ENCODE measurements at places on chromosomes 1 and 21. TPM values are rescaled to one million over a fixed set of nuclear protein-coding genes. Genes with fewer than 3 reads are reported as not detected.

SMCP gene
- total RNA-seq, result not detected

DNA sequence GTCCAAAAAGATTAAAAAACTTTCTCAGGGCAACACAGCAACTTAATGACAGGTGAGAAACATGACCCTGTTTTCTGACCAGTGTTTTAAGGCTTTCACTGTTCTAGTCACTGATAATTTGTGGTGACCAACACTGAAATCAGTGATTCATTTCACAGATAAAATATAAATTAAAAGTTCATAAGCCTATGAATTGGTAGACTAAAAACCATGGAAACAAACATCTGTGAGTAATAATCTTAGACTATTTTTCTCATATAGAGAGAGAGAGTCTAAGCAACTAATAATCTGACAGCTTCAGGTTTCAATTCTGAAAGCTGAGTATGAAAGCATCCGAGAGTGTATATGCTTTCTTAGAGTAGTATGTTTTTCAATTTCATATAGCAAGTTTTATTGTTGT, 536.9 kb downstream of the ADGRL2 start:
- H3K27ac ChIP-seq, result no peak overlapping the region
- H3K27me3 ChIP-seq, result no peaks in the 10 kb centered on the region
- no peak for DNase-seq
- no peak overlapping the region for H3K4me3 ChIP-seq
- no peaks in the 10 kb centered on the region for H3K4me1 ChIP-seq

GRCh38 chr1:37596182-37596667, 488 bp upstream of the GNL2 start:
- H3K4me1 ChIP-seq, result peaks cover 44% of the 10 kb centered on the region
- peaks cover 4% of the 10 kb centered on the region for H3K27me3 ChIP-seq
- H3K4me3 ChIP-seq, result peak overlapping the region; percentile 99
- peak overlapping the region; percentile 99 for H3K27ac ChIP-seq
- DNase-seq, result no peak

- H3K36me3 ChIP-seq, result no peaks in the 10 kb centered on the region
- H3K4me3 ChIP-seq, result no peak overlapping the region
- no peak for DNase-seq
- peaks cover 36% of the 10 kb centered on the region for H3K4me1 ChIP-seq
- peak overlapping the region; percentile 82 for H3K27ac ChIP-seq
These were observed 6.2 kb downstream of the ARHGEF16 start for GRCh38 chr1:3460672-3461131.

CFAP74 gene
- total RNA-seq, result 0.18 TPM

RASSF5 gene
- total RNA-seq, result 6.8 TPM

DIO1 gene
- total RNA-seq, result not detected

- peak overlapping the region; percentile 27 for H3K4me3 ChIP-seq
- H3K27me3 ChIP-seq, result no peaks in the 10 kb centered on the region
- H3K4me1 ChIP-seq, result peaks cover 91% of the 10 kb centered on the region
- peaks cover 21% of the 10 kb centered on the region for H3K36me3 ChIP-seq
- H3K27ac ChIP-seq, result peak overlapping the region; percentile 100
- no peak for DNase-seq
These were observed 43.6 kb downstream of the PBX1 start for GRCh38 chr1:164602480-164603093.

GRCh38 chr1:185795181-185795580, 61.0 kb downstream of the HMCN1 start:
- no peak for DNase-seq
- H3K4me1 ChIP-seq, result peaks cover 8% of the 10 kb centered on the region
- peaks cover 5% of the 10 kb centered on the region for H3K27me3 ChIP-seq

NDUFS2 gene
- 70.1 TPM for total RNA-seq

- no peak overlapping the region for H3K27ac ChIP-seq
- DNase-seq, result no peak
- H3K36me3 ChIP-seq, result peaks cover 9% of the 10 kb centered on the region
- H3K4me3 ChIP-seq, result no peak overlapping the region
- no peaks in the 10 kb centered on the region for H3K27me3 ChIP-seq
These were observed 4.7 kb downstream of the CAP1 start for GRCh38 chr1:40045182-40045581.

DNA sequence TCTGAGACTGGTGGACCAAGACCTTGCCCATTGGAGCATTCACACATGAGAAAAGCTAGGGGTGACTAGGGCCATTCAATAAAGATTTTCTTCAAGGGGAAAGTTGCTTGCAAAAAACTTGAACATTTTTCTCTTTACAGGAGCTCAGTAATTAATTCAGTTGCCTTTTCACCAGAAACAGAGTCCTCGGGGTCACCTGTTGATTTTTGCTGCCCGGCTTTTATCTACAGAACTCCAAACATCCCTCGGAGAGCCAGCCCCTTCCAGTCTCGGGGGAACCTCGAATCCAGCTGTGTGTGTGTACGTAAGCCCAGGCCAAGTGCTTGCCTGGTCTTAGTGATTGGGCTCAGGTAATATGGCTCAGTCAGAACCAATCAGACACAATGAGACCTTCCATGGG, 47.5 kb downstream of the PCNX2 start:
- DNase-seq, result no peak
- peaks cover 22% of the 10 kb centered on the region for H3K36me3 ChIP-seq
- peaks cover 5% of the 10 kb centered on the region for H3K4me1 ChIP-seq
- H3K27me3 ChIP-seq, result no peaks in the 10 kb centered on the region
- no peak overlapping the region for H3K4me3 ChIP-seq

DNA sequence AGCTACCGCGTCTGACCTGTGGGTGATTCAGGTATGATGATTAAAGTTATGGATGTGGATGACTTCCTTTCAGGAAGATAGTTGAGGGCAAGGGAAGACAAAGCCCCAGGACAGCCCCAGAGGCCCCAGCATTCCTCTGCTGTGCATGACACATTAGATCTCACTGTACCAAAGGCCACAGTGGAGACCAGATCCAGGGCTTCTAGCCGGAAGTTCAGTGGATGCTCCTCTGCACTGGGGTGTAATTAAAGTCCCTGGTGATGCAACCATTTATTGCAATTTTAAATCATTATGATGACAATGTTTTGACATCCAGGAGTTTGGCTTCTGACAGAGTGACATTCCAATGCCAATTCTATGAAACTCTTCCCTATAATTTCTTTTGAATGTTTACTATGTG, 5.0 kb downstream of the C4BPA start:
- H3K36me3 ChIP-seq, result no peaks in the 10 kb centered on the region
- H3K4me3 ChIP-seq, result no peak overlapping the region
- DNase-seq, result no peak
- peaks cover 33% of the 10 kb centered on the region for H3K4me1 ChIP-seq

DNA sequence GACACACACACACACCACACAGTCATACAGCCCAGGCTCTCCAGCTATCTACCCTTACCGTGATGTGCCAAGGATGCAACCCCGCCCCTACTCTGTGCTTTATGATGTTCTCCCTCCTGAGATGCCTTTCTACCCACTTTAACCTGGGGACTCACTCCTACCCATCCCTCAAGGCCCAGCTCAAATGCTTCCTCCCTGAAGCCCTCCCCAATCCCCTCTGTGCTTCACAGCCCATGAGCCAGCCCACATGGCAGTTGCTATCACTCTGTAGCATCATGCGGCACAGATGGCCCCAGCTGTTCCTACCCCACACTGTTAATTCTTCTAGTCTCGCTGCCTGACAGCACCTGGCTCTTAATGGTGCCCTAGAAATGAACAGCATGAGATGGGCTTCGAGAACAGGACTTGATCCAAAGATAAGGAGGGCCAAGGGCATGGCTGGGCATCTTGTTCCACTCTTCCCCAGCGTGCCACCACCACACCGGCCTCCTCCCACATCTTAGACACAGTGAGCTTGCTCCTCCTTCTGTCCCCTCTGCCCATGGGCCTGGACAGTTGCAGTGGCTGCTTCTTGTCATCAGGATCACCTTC, 109.8 kb downstream of the GLIS1 start:
- peaks cover 9% of the 10 kb centered on the region for H3K27me3 ChIP-seq
- no peaks in the 10 kb centered on the region for H3K36me3 ChIP-seq
- peak; percentile 29 for DNase-seq
- peaks cover 4% of the 10 kb centered on the region for H3K4me1 ChIP-seq
- no peak overlapping the region for H3K27ac ChIP-seq
- no peak overlapping the region for H3K4me3 ChIP-seq

HEYL gene
- total RNA-seq, result 5.6 TPM

CNR2 gene
- not detected for total RNA-seq

DNA sequence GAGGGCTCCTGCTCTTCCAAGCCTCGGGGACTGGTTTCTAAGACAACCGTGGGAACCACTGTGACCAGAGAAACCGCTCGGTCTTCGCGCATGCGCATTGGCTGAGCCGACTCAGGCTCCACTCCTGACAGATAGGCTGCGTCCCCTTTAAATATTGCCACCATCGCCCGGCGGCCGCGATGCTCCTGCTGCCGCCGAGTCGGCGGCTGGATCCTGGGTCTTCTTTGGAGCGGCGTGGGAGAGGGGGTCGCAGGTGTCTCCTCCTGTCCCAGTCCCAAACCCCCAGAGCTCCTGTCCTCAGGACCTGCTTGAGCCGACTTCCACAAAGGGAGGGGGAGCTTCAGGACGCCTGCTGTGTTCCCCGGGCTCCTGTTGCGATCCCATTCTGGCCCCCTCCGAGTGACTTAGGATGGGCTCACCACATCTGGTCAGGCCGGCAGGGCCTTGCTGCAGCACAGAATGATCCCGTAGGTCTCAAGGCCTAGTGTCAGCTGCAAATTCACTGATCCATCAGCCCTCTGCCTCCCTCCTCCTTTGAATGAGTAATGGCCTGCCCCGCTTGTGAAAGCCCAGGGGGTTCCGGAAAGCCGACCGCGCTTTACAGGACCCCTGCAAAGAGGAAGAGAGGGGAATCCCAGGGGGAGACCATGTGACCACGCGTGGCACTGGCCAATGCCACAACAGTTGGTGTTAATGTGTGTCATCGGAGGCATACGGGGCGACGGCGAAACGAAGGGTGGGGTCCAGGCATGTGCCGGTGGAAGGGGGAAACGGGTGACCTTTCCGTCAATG, 683.2 kb upstream of the TPTE start:
- H3K27ac ChIP-seq, result no peak overlapping the region
- H3K4me3 ChIP-seq, result no peak overlapping the region
- DNase-seq, result no peak
- H3K4me1 ChIP-seq, result no peaks in the 10 kb centered on the region
- peaks cover 14% of the 10 kb centered on the region for H3K36me3 ChIP-seq

GRCh38 chr1:78440381-78440793, 50.4 kb upstream of the PTGFR start:
- H3K4me3 ChIP-seq, result no peak overlapping the region
- H3K27ac ChIP-seq, result no peak overlapping the region
- DNase-seq, result no peak
- H3K36me3 ChIP-seq, result no peaks in the 10 kb centered on the region
- H3K4me1 ChIP-seq, result peaks cover 10% of the 10 kb centered on the region
- H3K27me3 ChIP-seq, result no peaks in the 10 kb centered on the region

DNA sequence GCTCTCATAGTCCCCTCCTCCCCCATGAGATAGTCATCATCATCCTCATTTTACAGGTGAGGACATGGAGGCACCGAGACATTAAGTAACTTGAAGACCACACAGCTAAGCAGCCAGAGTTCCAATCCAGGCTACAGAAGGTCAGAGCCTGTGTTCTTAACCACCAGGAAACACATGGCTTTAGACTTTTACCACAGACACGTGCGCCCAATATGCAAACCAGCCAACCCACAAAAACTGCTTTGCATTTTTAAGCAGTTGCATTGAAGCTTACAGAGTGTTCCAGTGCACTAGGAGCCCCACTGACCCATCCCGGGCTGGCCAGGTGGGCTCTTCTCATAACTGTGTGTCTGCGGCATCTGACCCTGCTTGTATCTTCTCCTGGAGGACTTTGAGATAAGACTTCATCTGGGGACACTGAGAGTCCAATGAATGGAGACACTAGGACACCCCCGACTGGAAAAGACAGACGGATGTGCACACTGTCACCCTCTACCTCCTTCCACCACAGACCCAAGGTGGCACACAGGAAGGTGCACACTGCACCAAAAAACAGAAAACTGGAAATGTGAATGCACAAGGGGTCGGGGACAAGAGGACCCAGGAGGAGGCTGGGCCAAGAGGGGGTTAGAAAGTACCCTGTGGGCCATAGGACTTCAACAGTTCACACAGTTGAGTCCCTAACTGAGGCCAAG, 56.4 kb downstream of the ETS2 start:
- H3K36me3 ChIP-seq, result no peaks in the 10 kb centered on the region
- H3K4me1 ChIP-seq, result peaks cover 8% of the 10 kb centered on the region
- no peak overlapping the region for H3K4me3 ChIP-seq
- no peak overlapping the region for H3K27ac ChIP-seq

FALEC gene
- 1.9 TPM for total RNA-seq

- H3K27ac ChIP-seq, result no peak overlapping the region
- no peak for DNase-seq
- H3K4me1 ChIP-seq, result no peaks in the 10 kb centered on the region
- no peaks in the 10 kb centered on the region for H3K36me3 ChIP-seq
- H3K4me3 ChIP-seq, result no peak overlapping the region
- peaks cover 83% of the 10 kb centered on the region for H3K27me3 ChIP-seq
These were observed 132.1 kb downstream of the IGSF21 start for GRCh38 chr1:18239671-18240070.

- no peaks in the 10 kb centered on the region for H3K4me1 ChIP-seq
- H3K27me3 ChIP-seq, result no peaks in the 10 kb centered on the region
- DNase-seq, result no peak
- H3K27ac ChIP-seq, result no peak overlapping the region
- no peaks in the 10 kb centered on the region for H3K36me3 ChIP-seq
- no peak overlapping the region for H3K4me3 ChIP-seq
These were observed 231.2 kb downstream of the DSCAM start for GRCh38 chr21:40615505-40616376.

GRCh38 chr1:215376544-215377264, 190.4 kb upstream of the KCTD3 start:
- H3K36me3 ChIP-seq, result no peaks in the 10 kb centered on the region
- no peaks in the 10 kb centered on the region for H3K27me3 ChIP-seq
- H3K27ac ChIP-seq, result no peak overlapping the region
- peaks cover 21% of the 10 kb centered on the region for H3K4me1 ChIP-seq
- no peak overlapping the region for H3K4me3 ChIP-seq

- H3K27ac ChIP-seq, result no peak overlapping the region
- peaks cover 33% of the 10 kb centered on the region for H3K36me3 ChIP-seq
- H3K27me3 ChIP-seq, result no peaks in the 10 kb centered on the region
- no peak for DNase-seq
These were observed 82.5 kb downstream of the PDE9A start for GRCh38 chr21:42735944-42736343.

GRCh38 chr1:40039245-40039756, 1.2 kb upstream of the CAP1 start:
- H3K27me3 ChIP-seq, result no peaks in the 10 kb centered on the region
- no peak for DNase-seq
- H3K4me3 ChIP-seq, result peak overlapping the region; percentile 96
- H3K27ac ChIP-seq, result peak overlapping the region; percentile 99

- no peak for DNase-seq
- H3K36me3 ChIP-seq, result no peaks in the 10 kb centered on the region
- no peaks in the 10 kb centered on the region for H3K27me3 ChIP-seq
- H3K4me1 ChIP-seq, result no peaks in the 10 kb centered on the region
These were observed 1.9 kb upstream of the OR2T10 start for GRCh38 chr1:248599396-248599795.

GRCh38 chr1:156655151-156655903, 13.4 kb downstream of the BCAN start:
- H3K4me1 ChIP-seq, result peaks cover 19% of the 10 kb centered on the region
- H3K27ac ChIP-seq, result no peak overlapping the region
- no peaks in the 10 kb centered on the region for H3K36me3 ChIP-seq
- H3K4me3 ChIP-seq, result no peak overlapping the region

Data from mesothelial cell of epicardium (in vitro differentiated cells).